NCI-H82 (cell line): ENCODE measurements at places on chromosomes 13 and 19.

DNA sequence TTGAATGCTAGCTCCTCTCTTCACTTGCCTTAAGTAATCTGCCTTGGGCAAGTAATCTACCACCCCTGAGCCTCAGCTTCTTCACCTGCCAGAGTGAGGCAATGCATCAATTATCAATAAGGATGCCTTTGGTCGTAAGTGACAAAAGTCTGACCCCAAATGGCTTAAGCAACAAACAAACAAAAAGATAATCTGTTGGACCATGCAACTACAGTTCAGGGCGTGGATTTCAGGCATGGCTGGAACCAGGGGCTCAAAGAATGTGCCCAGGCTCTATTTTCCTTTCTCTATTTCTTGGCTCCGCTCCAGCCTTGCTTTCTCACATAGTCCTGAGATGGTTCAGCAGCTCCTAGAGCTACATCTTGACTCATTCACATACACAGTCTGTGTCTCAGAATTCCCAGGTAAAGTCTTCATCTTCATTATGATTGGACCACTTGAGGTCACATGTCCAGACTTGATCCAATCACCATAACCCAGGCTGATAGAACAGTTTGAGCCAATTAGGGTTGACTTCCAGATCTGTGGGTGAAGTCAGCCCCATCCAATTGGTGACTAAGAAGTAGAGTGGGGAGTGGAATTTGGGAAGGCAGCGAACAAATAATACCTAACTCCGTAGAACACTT lies 29.6 kb downstream of the ACSBG2 start:
- DNase-seq, result no peak

DNA sequence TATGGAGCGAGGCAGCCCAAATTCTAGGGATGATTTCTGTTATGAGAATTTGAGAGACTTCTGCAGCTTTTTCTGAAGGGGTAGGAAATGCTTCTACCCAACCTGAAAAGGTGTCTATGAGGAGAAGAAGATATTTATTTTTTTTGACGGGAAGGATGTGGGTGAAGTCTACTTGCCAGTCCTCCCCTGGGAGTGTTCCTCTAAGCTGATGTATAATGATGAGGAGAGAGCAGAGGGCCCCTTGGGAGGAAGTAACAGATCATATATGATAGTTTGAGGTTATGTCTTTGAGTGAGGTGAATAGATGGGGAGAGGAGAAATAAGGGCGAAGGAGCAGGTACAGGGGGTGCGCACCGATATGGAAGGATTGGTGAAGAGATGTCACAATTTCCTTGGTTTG lies 910.6 kb upstream of the SLITRK5 start:
- DNase-seq, result no peak

- DNase-seq, result no peak
Observed at GRCh38 chr13:30966101-30966500, 33.6 kb downstream of the TEX26 start.

DNA sequence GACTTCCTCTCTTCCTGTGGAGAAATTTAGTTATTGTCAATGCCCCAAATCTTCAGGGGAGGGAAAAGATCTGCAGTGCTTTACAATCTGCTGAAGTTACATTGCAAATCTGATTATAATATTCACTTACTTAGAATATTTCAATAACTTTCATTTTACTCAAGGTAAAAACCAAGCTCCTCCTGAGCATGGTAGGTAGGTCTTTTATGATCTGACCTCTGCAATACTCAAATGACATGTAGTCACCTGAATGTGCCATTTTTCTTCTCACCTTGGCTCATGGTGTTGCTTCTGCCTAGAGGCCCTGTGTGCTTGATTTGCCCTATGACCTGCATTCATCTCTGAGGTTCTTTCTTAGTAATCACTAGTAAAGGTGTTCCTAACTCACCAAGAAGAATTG lies 331.4 kb downstream of the HS6ST3 start:
- no peak for DNase-seq

GRCh38 chr13:113035213-113035800 lies 66.3 kb downstream of the MCF2L start:
- DNase-seq, result no peak

GRCh38 chr13:38204556-38204955 lies 145.1 kb upstream of the UFM1 start:
- DNase-seq, result no peak

GRCh38 chr13:47087841-47088240 lies 191.0 kb upstream of the HTR2A start:
- DNase-seq, result no peak

- DNase-seq, result no peak
Observed at GRCh38 chr13:93996481-93996880, 483.0 kb downstream of the DCT start.

DNA sequence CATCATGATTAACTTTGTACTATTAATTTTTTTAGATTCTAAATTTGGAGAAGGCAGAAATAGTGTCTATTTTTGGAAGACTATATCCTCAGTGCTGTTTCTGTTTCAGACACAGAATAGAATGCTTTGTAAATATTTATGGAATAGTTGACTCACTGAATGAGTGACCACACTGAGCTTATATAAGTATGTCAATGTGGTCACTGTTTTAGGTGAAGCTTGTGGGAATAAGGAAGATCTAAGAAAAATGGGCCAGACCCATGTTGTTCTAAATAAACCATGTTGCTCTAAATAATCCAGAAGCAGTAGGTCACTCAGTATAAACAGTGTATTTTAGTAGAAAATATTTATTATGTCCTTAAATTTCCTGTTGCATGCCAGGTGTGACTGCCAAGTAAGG lies 45.5 kb upstream of the DACH1 start:
- DNase-seq, result no peak

GRCh38 chr19:34336781-34337271 lies 28.2 kb upstream of the GPI start:
- peak; percentile 51 for DNase-seq

DNA sequence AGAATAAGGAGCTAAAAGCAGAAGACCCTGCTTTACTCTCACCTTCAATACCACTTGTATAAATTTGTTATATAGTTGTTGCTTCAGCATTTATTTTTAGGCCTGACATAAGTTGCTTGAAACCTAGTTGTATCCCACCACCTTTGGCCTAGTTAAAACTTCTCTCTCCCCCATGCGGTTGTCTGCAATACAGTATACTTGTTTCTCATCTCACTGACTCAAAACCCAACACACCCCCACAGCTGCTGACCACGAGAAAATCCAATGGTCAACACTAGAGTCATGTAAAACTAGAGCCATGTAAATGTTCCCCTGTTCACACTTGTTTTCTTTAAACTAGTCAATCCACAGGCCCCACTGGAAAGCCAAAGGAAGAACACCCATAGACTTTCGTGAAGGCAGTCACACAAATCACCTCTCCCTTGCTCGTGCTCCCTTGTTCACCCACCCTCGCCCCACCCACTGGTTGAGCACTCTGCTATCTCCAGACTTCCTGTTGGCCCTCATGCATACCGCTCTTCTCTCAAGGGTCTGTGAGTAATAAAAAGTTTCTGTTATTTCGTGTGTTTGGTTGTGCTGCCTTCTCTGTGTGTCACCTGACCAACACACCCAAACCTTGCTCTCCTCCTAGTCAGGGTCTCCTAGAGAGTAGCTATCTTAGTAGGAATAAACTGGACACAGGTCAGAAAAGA lies 12.9 kb upstream of the CCDC169 start:
- no peak for DNase-seq

GRCh38 chr13:43295825-43296564 lies 272.6 kb downstream of the DNAJC15 start:
- DNase-seq, result no peak

DNA sequence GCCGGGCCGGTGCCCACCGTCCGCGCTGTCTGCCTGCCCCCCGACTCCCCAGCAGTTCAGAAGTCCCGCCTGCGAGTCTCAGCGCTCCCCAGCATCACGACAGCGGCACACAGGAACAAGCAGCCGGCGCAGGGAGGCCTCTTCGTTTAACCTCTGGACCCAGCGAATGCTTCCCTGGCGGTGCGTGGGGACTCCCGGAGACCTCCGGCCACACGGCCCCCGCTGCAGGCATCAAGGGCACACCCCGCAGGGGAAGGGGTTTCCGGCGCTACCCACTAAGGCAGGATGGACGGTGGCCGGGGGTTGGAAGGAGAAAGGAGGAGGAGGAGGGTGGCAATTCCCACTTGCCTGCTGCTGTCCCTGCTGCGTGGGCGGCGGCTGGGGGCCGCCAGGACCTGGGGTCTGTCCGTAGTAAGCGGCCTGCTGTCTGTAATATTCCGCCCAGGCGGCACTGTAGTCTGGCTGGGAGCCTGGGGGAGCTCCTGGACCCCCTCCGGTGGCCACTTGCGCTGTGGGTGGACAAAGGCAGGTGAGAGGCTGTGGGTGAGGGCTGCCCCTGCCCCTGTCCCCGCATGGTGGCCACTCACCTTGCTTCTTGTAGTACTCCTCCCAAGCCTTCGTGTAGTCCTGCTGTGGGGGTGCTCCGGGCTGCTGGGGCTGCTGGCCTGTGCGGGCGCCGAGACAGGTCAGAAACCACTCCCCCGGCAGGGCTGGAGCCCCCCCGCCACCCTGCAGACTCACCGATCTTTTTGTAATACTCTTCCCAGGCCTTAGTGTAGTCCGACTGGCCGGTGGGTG lies 9.6 kb downstream of the KHSRP start:
- no peak for DNase-seq

DNA sequence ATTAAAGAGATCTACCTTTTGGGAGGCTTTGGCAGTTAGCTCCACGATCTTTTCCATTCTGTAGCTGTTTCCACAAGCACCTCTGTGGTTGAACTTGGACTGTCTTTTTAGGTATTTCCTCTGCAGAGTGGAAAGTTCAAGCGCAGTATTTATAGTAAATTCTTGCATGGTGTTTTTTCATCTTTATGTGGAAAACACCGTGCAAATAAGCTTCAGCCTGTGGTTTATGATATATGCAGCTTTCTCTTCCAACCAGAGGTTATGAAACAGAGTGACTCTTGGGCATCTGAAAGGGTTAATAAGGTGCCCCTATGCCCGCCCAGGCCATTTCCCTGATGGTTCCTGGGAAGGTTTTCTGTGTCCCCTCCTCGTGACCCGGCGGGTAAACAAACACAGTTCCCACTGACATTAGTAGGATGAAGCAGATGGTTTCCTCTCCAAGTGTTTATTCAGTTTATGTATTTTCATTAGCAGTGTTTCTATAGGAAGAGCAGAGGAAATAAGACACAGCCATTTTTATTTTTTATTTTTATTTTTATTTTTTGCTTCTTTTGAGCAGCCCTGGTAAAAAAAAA lies 39.7 kb upstream of the RNF113B start:
- no peak for DNase-seq

GRCh38 chr13:71830736-71831135 lies 36.3 kb downstream of the DACH1 start:
- no peak for DNase-seq

DNA sequence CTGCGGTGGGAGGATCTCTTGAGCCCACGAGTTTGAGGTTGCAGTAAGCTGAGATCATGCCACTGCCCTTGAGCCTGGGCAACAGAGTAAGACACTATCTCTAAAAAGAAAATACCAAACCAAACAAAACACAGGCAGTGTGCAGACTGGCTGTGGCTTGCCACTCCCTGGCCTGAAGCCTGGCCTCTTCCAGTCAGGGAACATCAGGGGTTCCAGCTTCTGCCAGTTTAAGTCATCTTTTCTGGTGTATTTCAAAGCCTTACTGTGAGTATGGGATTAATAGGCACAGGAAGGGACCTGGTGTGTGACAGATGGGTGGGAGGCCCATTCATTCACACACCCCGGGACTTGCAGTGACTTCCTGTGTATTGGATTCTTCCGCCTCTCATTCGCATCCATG lies 27.0 kb upstream of the F2RL3 start:
- peak; percentile 59 for DNase-seq

GRCh38 chr19:57537953-57538547 lies 10.9 kb downstream of the ZNF549 start:
- no peak for DNase-seq

GRCh38 chr19:38021352-38021751 lies 114.3 kb downstream of the SIPA1L3 start:
- DNase-seq, result no peak

DNA sequence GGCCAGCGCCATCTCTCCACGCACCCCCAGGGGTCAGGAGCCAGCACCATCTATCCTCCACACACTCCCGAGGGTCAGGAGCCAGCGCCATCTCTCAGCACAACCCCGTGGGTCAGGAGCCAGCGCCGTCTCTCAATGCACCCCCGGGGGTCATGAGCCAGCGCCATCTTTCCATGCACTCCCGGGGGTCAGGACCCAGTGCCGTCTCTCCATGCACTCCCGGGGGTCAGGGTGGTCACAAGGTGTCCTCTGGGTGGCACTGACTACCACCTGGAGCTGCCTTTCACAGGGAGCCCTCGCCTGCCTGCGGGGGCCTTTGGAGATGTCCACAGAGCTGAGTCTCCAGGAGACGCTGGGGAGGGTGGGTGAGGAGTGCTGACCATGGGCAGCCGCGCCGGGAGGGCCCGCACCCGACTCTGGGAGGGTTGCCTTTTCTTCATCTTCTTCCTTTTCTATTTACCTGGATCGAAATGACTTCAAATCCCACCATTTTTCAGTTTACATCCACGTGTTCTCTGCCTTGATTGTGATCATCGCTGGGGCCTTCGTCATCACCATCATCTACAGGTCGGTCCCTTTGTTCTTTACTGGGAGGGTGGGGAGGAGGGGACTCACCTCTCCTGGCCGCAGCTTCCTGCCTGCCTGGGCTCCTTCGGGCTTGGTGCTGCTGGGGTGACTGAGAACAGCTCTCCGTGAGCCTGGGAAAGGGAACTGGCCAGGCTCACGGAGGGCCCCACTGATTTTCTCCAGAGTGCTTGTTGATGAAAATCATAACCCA lies 19.1 kb downstream of the TEX29 start:
- DNase-seq, result no peak

DNA sequence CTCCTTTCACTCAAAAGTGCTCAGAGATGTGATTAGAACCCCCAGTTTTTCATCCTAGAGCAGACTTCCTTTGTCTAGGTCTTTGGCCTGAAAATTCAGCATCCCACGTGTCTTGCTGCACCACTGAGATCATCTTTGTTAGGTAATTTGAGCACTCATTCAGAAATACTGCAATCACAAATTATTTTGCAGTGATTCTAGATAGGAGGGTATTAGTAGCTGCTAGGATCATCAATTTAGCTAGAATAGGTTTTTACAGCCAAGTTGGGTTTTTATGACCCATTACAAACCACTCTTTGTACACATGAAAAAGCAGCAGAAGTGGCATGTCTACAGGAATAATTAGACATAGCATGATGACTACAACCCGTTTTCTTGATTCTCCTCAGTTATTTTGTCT lies 219.6 kb downstream of the GPC6 start:
- no peak for DNase-seq

DNA sequence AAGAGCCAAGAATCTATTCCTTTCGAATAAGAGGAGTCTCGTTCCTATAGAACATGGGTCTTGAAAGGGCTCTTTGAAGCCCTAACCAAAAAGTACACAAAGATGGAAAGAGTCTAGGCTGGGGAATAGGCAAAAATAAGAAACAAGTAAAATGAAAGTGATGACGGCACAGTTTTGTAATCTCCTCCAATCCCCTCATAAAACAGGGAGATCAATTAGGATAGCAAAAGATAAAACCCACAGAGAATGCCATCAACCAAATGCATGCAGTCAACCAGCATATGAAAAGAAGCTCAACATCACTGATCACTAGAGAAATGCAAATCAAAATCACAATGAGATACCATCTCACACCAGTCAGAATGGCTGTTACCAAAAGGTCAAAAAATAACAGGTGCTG lies 122.4 kb upstream of the LSM14A start:
- DNase-seq, result no peak
